Stimulated activated CD4-positive, alpha-beta T cell treated with anti-CD3 and anti-CD28 coated beads, Interleukin-12 subunit alpha, Interleukin-12 subunit beta, amount 100 ng/mL, for 48 hours (primary cell): ENCODE measurements at places on chromosomes 3 and 15.

DNA sequence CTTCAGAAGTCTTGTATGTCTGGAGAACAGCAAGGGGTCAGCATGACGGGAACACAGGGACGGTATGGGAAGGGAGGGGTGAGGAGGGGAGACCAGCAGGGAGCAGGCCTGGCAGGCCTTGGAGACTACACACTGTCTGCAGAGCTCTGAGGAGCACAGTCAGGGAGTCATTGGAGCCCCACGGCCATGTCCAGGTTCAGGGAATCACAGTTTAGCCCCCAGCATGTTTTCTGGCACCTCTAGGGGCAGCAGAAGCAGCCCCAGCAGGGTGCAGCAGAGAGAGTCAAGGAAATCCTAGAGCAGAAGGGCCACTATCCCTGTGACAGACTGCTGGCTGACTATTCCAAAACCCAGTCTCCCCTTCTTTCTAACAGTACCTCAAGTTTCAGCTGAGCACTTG, 3.2 kb downstream of the LAMP3 start:
- no peak for DNase-seq

- DNase-seq: no peak
These were observed 10.9 kb downstream of the SMAD3 start for GRCh38 chr15:67076147-67076843.

GRCh38 chr3:71066356-71066755, 517.2 kb downstream of the FOXP1 start:
- DNase-seq: no peak

DNA sequence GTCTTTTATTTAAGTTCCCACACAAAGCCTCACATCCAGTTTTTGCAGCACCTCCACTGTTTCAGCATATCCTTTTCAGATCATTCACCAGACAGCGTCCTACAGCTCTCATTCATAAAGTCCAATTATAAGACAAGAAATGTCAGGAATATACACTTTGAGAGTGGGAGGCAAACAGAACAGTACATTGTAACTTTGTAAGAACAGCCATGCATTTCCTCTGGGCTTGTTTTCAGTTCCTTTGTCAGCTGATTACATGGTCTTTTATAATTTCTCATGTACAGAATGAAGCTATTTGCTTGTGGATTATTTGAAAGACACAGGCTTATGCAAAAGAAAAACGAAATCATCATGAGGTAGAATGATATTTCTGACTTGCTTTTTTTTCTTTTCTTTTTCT, 85.7 kb downstream of the SOX2 start:
- DNase-seq: no peak

- DNase-seq: no peak
These were observed 544.7 kb downstream of the MECOM start for GRCh38 chr3:169118666-169119370.

- no peak for DNase-seq
These were observed 148.8 kb downstream of the KCNMB2 start for GRCh38 chr3:178684881-178685590.

DNA sequence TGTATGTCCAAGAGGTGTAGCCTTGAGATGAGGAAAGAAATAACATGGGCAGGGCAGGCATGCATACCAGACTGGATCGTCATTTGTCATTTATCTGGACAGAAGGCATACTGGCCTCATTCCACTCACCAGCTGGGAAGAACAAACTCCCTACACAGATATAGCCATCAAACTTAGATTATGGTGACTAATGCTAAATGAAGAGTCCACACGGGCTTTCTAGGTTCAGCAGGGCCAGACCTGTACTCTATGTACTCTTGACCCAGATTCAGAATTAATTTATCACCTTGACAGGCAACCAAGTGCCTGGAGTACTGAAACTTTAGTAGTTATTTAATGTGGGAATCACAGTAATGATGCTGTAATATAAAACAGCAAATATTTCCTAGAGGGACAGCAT, 164.3 kb upstream of the IL12A start:
- DNase-seq: no peak

DNA sequence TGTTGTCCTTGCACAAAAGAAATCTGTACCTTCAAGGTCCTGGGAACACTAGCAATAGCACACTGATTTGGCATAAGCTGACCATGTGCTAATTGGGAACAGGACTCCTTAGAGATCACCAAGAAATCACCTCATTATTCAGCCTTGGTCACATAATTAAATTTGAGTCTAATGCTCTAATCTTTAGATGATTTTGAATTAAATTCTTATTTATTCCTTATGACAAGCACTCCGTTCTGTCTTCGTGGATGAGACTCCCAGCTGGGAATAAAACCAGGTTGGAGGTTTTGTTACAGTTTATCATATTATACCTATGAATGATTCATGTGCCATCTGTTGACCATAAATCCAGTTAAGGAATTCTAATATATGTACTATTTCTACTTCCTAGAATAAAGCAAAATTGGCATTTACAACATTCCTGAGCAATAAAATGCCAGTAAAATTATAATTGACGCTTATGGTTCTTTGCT, 162.2 kb downstream of the MYRIP start:
- no peak for DNase-seq

DNA sequence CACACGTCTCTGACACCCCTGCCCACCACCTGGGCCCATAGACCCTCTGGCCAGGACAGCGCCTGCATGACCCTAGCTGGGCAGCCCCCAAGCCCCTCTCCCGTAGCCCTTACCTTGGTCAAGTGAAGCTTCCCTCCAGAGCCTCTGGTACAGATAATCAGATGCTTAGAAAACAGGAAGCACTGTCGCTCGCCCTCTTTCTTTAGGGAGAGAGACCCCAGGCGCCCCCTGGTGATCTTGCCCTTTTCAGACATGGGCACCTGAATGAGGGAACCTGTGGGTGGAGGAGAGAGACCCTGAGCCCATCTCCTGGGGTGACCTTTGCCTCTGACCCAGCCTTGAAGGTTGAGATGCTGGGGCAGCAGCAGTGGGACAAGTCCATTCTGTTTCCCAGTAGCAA, 65.4 kb downstream of the RASGRF1 start:
- no peak for DNase-seq

- no peak for DNase-seq
These were observed 100.6 kb upstream of the PLAAT1 start for GRCh38 chr3:193140381-193140780.
